ENCODE measurements at places on chromosomes 3 and 15. TPM values are rescaled to one million over a fixed set of nuclear protein-coding genes. Genes with fewer than 3 reads are reported as not detected.

- DNase-seq: no peak
Measured at GRCh38 chr3:138265745-138266144, 63.9 kb downstream of the NME9 start.

- DNase-seq: no peak
Measured at GRCh38 chr15:79283252-79284048, 928 bp downstream of the ANKRD34C start.

Gene SPCS1
- polyA plus RNA-seq: 152 TPM

DNA sequence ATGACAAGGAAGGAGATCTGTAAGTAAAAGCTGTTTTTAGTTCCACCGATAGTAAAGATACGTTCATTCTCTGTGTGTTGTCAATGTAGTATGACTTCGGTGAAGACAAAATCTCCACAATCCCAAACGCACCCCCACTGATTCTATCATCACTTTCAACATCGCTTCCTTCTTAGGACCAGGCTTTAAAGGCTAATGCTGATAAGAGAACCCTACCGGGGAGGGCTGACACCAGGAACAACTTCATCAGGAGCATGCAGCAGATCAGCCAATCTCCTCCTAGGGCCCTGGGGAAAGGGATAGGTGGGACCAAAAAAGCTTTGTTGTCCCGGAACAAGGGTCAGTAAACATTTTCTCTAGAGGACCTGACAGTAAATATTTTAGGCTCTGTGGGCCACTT lies 334.1 kb downstream of the VPS13C start:
- DNase-seq: no peak

Gene STAB1
- 91.8 TPM for polyA plus RNA-seq

GRCh38 chr3:182843478-182843877 lies 50.2 kb downstream of the ATP11B start:
- DNase-seq: no peak

Gene ISLR
- 82.1 TPM for polyA plus RNA-seq

Gene FRMD5
- 0.32 TPM for polyA plus RNA-seq

DNA sequence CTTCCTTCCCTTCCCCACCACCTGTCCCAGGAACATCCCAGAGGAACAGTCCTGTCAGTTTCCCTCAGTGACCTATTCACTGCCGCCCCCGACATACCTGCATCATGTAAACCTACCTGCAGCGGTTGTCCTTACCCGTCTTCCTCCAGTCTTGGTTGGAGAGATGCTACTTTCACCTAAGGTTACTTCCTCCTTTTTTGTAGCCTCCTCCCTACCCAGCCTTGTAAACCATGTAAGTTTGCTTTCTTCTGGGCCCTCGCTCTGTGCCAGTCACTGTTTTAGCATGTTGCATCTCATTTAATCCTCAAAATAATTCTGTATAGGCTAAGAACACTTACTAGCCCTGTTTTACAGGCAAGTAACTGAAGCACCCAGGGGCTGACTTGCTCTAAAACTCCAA lies 58.3 kb downstream of the GPR171 start:
- no peak for DNase-seq

- no peak for DNase-seq
Measured at GRCh38 chr15:31387092-31387478, 60.5 kb downstream of the KLF13 start.

Gene ZBED2
- polyA plus RNA-seq: 0.04 TPM

DNA sequence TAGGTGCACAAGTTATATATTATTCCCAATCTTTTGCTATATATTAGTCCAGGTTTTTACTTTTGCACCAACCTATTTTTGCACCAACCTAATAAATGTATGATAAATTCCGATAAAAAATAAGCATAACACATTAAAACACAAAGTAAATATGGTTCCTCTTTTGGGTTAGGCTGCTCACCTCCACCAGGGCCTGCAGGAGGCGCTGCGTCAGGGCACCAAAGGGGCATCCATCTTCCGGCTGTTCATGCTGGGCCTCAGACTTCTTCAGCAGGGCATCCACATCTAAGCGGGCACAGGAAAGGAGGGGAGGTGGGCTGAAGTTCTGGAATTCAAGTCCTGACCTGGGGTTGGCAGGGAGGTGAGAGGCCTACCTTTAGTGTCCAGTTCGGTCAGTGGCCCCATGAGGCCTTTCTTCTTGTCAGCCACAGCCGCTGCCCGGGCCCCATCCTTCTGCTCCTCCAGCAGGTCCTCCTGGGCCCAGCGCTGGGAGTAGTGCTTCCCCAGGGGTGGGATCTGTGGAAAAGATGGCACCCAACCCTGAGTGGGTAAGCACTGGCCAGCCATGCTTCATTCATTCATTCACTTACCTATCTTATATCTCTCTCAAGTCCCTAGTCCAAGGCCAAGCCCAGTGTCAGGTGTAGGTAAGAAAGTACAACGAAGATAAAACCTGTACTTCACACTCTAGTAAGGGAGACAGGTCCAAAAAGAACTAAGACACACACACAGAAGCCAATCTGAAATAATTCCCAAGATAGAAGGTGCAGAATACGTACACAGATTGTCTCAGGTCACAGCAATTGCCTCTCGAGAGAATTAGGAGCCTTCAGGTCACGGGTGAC lies 5.2 kb downstream of the TADA3 start:
- no peak for DNase-seq

Gene ZNF80
- polyA plus RNA-seq: 0.04 TPM

GRCh38 chr15:43792761-43793476 lies 799 bp downstream of the SERF2 start:
- DNase-seq: no peak

GRCh38 chr3:57559526-57559925 lies 3.5 kb downstream of the PDE12 start:
- no peak for DNase-seq

GRCh38 chr3:101495552-101495951 lies 17.5 kb downstream of the SENP7 start:
- no peak for DNase-seq

- no peak for DNase-seq
Measured at GRCh38 chr3:127370906-127371305, 83.1 kb upstream of the PRR20G start.

DNA sequence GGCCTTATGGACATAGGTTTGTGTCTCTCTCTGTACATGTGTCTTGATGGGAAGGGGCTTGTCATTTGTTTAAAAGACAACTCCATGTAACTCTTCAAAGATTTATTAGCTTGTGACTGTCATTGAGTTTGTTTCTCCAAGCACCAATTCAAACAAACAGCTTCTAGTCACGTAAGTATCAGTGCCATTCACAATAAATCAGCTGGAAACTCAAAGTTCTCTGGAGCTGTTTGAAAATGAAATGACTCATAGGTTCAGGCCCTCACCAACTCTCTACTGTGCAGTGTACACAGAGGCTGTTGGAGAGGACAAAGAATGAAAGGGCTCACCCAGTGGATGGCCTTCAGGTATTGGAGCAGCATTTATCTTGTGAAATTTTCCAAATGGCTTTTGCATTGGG lies 476.3 kb downstream of the AGBL1 start:
- no peak for DNase-seq

DNA sequence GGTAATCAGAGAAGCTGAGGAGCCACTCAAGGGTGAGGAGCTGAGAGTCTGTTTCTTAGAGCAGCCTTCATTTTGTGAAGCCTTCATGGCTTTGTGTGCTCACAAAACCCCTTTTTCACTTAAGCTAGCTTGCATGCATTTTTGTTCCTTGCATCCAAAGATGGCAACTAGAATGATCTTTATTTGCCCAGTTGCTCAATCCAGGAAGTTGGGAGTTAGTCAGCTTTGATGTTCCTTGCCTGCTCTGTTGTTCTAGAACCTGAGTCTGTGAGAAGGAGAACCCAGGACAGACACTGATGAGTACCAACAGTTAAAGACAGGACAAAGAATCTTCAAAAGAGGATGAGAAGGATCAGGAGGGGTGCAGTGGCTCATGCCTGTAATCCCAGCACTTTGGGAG lies 81.8 kb downstream of the IL20RB start:
- DNase-seq: no peak

Gene NR1I2
- 0.11 TPM for polyA plus RNA-seq
